ENCODE measurements at places on chromosomes 11 and 22.

DNA sequence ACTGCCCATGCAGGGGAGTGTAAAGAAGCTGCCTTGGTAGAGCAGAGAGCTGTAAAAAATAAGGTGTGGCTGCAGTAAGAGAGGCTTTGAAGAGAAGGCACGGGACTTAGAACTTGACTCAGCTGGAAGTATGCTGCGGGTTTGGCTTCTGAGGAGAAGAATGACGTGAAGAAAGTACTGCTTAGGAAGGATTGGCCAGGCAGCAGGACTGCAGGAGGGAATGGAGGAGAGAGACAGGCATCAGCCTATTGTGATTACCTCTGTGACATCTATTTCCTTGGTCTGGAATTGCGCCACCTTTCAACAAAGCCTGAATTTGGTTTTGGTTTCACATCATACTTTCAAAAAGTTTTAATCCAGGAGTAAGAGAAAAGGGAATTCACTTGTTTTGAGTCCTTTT lies 22.5 kb downstream of the PRRG4 start:
- DNase-seq, result no peak

DNA sequence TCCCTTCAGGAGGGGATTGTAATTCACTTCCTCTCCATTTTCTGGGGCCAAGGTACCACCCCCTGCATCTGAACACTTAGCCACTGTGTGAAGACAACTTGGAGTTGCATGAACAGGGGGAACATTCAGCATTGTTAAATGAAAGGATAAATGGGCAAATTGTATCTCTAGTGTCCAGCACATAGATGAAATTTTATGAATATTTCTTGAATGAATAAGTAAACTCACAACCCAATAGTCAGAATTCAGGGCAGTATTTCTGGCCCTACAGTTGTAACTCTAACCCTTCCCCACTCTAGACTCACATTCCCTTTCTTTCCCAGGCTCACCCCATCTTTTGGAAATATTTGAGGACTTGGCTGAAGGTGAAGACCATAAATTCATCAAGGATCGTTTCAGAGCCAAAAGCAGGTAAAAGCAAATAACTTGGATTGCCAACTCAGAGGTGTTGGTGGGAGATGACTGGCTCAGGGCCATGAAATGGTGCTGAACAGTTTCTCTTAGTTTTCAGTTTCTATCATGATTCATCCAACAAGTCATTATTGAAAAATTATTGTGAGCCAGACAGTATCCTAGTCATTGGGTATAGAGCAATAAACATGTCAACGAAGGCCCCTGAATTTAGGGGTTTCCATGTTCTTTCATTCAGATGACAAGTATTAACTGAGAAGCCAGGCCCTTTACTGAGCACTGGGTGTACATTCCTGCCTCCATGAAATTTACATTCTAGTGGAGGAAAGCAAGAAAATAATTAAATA lies 33.3 kb upstream of the ZC3H12C start:
- no peak for DNase-seq

- DNase-seq, result no peak
These were observed 2.2 kb downstream of the RAB30 start for GRCh38 chr11:83069441-83070043.

DNA sequence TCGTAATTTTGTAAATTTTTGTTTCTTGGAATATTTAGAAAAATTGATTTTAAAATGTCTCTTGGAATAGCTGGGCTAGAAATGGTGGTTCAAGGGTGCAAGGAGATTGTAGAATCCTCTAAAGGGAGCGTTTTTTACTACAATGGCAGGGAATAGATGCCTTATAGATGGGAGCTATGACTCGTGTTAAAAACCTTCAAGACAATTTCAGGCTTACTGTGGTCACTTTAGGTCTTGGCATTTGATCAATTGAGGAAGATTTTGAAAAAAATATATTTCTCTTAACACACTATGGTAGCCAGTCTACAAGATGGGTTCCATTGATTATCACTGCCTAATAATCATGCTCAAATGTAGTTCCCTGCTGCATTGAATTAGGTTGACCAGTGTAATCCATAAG lies 25.0 kb downstream of the METTL15 start:
- DNase-seq, result no peak

DNA sequence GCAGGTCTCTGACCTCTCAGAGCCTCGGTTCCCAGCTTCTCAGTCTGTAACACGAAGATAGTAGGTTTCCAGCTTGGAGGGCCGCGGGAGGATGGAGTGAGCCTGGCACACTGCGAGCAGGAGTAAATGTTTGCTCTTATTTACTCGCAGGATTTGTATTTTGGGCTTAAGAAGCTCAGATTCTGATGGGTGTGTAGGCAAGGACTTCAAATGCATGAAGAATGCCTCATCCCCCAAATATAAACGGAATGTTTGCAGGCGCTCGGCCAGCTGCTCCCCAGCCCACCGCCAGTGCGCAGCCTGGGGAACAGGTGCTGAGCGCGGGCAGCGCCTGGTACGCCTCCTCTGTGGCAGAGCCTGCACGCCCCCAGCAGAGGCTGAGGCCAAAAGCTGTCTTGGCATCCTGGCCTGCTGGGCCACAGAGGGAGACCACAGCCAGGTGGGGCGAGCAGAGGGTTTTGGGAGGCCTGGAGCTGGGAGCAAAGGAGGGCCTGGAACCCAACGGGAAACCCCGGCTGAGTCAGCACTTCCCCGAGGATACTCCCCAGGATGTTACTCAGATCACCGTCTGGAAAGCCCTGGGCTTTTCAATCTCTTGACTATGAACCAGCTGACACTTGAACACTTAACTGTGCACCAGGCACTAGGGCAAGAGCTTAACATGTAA lies 9.4 kb downstream of the EHD1 start:
- no peak for DNase-seq

All from GOT3 (cell line).